Umbilical cord (tissue), 2 donors: ENCODE measurements at places on chromosomes 5 and 9. TPM values are rescaled to one million over a fixed set of nuclear protein-coding genes. Genes with fewer than 3 reads are reported as not detected.

Gene TCF7
- total RNA-seq, result 0.96 TPM

Gene GLRA1
- not detected for total RNA-seq

Gene IGFBPL1
- 2.9 TPM for total RNA-seq

Gene UAP1L1
- total RNA-seq, result 8.2 TPM

DNA sequence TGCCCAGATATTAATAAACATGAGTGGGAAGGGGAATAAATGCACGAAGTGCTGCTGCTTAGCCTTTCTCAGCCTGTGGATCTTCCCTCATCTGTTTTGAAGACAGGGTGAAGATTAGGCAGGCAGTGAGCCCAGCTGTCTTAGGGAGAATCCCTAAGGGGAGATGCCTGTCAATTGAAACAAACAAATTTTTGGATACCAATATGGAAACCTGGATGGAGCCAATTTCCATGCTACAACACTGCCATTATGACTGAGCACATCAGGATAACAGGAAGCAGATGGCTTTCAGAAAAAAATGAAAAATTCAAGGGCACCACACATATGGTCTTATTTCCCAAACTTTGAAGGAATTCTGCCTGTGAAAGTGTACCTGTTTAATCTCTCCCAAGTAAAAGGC is 80.3 kb downstream of the HMHB1 start:
- DNase-seq, result peak; percentile 24

GRCh38 chr5:21615195-21615765 is 1237.9 kb downstream of the CDH12 start:
- DNase-seq, result no peak

- no peak for DNase-seq
Observed at GRCh38 chr5:173646692-173647091, 30.2 kb upstream of the BOD1 start.

DNA sequence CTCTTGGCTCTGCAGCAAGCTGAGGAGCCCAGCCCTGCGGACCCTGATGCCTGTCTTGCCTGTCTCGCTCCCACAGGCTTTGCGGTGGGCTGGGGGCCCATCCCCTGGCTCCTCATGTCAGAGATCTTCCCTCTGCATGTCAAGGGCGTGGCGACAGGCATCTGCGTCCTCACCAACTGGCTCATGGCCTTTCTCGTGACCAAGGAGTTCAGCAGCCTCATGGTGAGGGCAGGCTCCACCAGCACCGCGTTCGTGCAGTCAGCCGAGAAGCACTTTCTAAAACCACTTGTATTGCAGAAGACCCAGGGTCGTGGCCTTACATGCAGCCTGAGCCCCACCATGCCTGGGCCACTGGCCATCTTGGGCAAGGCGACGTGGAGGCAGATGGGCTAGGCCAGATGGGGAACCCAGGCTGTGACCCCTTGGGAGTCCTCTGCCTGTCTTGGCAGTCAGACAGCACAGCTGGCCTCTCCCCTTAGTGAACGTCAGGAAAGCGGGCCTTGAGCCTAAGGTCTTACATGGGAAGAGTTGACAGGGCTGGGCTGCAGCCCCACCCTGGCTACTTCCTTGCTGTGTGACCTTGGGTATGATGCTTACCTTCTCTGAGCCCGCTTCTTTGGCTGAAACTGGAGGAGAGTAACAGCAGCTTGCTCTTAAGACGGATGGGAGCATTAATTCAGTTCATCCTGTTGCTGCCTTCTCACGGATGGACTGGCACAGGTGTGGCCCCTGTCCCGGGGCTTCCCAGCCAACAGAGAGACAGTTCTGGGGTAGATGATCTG is 8.6 kb downstream of the SLC2A8 start:
- no peak for DNase-seq

- DNase-seq, result peak; percentile 12
Observed at GRCh38 chr9:82456642-82457041, 468.1 kb downstream of the SPATA31D1 start.

DNA sequence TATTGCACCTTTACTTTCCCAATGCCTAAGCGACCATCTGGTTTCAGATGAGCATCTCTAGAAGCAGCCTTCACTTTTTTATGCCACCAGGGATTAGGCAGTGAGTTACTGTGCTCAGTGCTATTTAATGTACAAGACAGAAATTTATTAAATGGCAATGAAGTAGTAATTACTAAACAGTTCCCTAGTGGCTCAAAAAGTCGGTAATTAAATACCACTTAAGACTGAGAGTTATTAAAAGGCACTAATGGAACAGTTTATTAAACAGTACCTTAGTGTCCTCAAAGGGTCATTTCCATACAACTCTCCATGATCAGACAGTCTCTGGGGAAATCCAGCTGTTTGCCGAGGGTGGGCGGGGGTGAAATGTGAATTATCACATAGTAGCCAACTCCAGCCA is 42.3 kb downstream of the LHFPL2 start:
- no peak for DNase-seq

- DNase-seq, result no peak
Observed at GRCh38 chr9:123601828-123602227, 245.8 kb downstream of the CRB2 start.

DNA sequence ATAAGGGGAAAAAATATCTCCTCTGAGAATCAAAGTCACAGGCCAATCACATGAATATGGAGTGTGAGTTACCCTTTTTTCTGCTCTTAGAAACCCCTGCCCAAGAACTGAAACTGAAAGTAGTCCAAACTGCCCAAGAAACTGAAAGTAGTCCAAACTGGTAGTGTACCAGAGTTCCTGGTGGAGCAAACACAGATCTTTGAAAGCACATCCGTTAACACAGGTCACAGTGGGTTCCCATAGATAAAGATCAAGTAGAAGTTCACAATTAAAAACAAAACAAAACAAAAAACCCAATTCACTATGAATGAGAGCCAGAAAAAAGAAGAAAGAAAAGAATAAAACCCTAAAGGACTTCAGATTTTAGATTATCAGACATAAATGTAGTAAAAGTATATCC is 332.4 kb upstream of the EFNA5 start:
- DNase-seq, result peak; percentile 30

- DNase-seq, result no peak
Observed at GRCh38 chr9:128113526-128114325, 13.8 kb downstream of the PTGES2 start.

DNA sequence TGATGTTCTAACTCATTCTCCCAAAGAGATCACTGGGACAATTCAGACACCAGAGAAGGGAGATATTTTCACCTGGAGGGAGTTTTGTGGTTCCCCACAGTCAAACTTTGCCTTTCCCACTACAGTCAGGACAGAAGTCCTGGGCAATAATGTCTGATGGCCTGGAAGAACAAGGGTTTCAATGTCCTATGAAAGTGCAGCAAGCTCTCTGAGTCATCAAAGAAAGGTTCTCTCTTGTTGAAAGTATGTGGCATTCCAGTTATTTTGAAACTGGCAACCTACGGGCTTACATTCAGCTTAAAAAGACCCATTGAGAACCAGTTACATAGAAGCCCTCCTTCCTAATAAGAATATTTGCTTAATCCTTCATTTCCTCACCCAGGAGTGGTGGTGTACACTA is 103.9 kb downstream of the INSYN2B start:
- no peak for DNase-seq

GRCh38 chr5:15630441-15630840 is 130.5 kb downstream of the FBXL7 start:
- no peak for DNase-seq

DNA sequence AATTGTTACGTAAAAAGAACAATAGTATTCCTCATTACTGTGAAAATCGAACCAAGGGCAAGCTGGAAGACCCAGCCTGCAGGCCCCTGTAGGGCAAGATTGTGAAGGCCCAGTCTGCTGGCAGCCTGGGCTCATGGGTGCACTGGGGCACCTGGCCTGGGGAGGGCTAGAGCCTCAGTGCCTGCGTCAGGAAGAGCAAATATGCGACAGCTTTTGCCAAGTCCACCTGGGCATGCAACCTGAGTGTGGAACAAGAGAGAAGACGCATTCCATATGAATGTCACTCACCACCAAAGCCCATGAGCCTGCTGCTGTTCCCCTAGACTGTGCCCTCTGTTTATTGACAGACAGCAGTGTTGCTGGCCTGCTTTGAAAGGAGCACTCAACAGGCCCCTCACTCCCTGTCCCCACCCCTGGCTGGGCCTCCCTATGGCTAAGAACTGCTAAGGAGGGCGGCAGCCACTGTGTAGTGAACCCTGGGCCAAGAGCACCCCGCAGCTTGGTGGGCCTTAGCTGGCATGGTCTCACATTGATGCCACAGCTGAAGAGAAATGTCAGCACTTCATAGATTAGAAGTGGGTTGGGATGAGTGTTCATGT is 28.2 kb downstream of the PSD2 start:
- no peak for DNase-seq

Gene KLF4
- 59.0 TPM for total RNA-seq

DNA sequence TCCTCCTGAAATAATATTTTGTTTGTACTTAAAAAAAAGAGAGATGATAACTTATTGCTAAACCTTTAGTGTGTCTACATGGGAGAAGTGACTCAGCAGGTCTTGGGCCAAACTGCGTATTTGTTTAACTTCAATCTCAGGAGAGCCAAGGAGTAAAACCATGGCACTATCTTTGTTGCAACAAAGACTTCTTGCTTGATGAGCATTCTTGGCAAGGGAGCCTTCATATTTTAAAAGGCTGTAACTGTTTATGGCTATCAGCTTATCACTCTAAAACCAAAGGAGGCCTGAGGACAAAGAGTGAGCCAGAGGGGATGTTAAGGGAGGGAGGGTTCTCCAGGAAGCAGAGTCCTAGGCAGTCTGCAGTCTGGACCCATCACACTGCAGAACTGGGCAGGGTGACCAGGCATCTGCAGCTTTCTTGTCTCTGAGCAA is 216.2 kb upstream of the S1PR3 start:
- peak; percentile 79 for DNase-seq

DNA sequence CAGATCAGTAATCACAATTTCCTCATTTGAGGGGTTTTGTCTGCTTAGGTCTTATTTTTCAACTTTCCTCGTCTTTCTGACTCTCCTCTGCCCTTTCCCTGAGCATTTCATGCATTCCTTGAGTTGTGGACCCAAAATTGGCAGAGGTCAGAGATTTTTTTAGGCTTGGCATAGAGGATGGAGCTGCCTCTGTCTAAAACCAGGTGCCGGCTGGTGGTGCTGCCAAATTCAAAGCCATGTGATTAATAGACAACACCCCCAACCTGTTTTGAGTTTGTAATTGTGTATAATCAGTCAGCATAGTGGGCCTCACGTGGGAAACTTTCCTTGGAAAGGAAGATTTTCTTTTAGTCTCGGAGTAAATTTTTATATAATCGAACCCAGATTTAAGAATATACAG is 39.6 kb downstream of the TJP2 start:
- DNase-seq, result no peak

GRCh38 chr5:36734422-36734821 is 128.0 kb downstream of the SLC1A3 start:
- DNase-seq, result peak; percentile 35

GRCh38 chr9:132077881-132078698 is 1.6 kb downstream of the MED27 start:
- peak; percentile 33 for DNase-seq

GRCh38 chr9:127382541-127382940 is 14.4 kb upstream of the SLC2A8 start:
- DNase-seq, result no peak

GRCh38 chr5:174625591-174626350 is 98.6 kb upstream of the MSX2 start:
- peak; percentile 94 for DNase-seq

DNA sequence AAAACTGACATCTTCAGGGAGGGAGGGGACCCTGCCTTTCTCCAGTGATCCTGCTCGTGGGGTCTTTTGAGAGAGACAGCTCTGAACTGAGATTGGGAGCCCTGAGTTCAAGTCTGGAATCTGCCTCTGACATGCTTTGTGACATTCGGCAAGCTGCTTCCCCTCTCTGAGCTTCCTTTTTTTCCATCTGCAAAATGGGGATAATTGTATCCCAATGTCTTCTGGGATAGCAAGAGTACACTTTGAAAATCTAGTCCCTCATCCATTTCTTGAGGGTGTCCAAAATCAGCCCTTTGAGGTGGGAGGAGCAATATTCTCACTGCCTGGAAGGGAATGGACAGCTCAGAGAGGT is 186.3 kb downstream of the RGS3 start:
- no peak for DNase-seq

DNA sequence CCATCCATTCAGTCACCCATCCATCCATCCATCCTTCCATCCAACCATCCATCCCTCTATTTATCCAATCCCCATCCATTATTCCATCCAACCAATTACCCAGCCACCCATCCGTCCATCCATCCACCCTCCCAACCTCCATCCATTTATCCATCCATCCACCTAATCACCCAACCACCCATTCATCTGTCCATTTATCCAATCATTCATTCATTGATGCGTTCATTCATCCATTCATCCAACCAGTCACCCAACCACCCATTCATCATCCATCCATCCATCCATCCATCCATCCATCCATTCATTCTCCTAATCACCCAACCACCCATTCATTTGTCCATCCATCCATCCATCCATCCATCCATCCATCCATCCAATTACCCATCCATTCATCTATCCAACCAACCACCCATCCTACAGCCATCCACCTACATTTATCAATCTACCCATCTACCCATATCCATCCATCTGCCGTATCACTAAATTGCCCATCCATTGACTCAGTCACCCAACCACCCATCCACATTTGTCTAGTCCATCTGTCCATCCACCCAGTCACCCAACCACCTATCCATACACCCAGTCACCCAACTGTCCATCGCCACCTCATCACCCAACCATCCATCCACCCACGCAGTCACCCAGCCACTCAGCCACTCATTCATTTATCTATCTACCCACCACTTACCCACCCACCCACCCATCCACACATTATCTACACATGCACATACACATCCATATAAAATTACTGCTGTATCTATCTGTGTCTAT is 165.4 kb downstream of the TRIO start:
- DNase-seq, result no peak

DNA sequence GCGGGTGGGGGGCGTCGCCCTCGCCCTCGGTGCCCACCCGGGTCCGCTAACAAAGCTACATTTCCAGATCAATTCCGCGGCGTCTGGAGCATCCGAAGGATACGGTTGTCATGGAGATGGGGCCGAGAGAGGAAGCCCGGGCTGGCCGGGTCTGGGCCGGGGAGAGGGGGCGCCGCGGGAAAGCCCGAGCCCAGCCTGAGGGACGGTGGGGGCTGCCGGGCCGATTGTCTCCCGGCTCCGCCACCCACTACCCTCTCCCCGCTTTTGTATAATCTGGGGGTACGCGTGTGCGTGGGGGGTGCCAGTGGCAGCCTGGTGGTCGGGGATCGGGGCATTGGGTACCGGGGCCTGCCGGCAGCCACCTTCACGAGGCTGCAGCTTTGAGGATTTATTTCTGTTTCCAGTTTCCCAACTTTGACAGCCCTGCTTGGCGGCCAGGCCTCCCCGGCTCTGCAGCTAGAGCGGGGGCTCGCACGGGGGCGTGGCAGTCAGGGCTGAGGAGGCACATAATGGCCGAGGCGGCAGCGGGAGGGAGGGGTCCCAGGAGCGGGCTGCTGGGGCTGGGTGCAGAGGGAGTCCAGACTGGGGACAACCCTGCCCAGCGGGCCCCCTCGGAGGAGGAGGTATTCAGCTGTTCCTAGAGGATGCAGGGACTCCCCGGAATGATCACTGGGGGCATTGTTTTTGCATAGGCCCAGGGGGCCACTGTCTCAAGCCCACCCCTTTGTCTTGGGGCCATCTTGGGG is 626 bp downstream of the PSD2 start:
- no peak for DNase-seq

Gene PCA3
- 8.4 TPM for total RNA-seq

- DNase-seq, result no peak
Observed at GRCh38 chr5:172528440-172528839, 74.1 kb upstream of the SH3PXD2B start.
